Activated naive CD4-positive, alpha-beta T cell treated with anti-CD3 and anti-CD28 coated beads, Interleukin-2, amount 10 ng/mL, durations not matched to agents 7 days and 5 days (primary cell): ENCODE measurements at places on chromosomes 1 and 21.

DNA sequence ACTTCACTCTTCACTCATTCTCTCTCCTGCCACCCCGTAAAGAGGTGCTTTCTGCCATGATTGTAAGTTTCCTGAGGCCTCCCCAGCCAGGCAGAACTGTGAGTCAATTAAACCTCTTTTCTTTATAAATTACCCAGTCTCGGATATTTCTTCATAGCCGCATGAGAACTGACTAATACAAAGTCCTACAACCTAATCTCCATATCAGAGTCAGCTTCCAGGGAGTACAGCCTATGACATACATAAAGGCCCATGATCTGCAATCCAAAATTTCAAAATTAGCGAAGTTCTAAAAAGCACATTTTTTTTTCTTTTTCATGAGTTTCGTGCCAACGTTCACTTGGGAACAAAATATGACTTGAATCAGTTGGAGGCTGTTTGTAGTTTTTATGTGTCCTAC, 256.9 kb upstream of the DUSP10 start:
- DNase-seq = no peak

GRCh38 chr1:203037509-203038190, 11.4 kb downstream of the PPFIA4 start:
- DNase-seq = no peak

GRCh38 chr1:161768986-161769672, 3.0 kb downstream of the ATF6 start:
- no peak for DNase-seq

GRCh38 chr1:64248065-64248464, 44.6 kb downstream of the UBE2U start:
- no peak for DNase-seq

DNA sequence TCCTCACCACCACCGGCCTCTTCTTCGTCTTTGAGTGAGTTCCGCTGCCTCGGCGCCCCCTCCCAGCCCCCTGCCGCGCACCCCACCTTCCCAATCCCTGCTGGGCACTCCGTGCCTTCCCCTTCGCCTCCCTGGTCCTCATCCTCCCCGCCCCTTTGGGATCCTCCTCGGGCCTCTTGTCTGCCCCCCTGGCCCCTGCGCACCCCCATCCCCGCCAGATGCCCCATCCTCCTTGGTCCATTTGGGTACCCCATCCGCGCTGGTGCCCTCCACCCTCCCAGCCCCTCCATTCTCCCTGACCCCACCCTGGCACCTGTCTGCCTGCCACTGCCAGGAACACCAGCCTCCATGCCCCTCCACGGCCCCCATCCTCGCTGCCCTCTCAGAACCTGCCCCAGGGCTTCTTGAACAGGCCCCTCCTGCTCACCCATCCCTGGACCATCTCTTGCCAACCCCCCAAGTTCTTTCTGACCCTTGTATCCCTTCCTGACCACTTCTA, 667 bp downstream of the ZDHHC18 start:
- no peak for DNase-seq

DNA sequence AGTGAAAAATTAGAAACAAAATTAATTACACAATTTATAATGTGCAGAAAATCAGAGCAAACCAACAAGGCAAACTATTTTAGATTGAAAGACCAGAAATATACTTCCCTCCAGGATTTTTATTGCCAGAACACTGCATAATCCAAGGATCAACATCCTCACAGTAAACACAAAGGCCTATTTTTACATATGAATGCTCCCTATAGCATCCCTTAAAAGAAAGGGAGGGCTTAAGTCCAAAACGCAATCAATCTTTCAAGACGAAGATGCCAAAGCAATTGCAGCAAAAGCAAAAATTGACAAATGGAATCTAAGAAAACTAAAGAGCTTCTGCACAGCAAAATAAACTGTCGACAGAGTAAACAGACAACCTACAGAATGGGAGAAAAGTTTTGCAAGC, 18.6 kb upstream of the CHIA start:
- DNase-seq = no peak

DNA sequence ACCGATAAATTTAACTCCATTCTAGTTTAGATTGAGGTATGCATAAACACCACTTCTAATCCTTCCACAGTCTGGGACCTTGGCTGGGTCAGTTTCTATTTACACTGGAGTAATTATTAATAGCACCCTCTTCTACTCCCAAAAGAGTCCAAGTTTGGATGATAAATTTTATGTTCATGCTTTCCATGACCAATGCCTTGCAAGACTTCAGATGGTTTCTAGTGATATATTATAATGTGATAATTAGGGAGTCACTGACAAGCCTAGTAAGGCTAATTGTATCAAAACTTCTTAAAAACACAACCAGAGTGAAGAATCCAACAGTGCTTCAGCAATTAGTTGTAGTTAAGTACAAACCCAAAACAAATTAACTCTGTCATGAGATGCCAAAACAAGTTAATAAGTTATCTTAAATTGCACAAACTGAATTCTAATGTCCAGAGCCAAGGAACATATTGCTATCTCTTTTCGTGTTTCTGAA, 489.6 kb downstream of the TTLL7 start:
- no peak for DNase-seq

DNA sequence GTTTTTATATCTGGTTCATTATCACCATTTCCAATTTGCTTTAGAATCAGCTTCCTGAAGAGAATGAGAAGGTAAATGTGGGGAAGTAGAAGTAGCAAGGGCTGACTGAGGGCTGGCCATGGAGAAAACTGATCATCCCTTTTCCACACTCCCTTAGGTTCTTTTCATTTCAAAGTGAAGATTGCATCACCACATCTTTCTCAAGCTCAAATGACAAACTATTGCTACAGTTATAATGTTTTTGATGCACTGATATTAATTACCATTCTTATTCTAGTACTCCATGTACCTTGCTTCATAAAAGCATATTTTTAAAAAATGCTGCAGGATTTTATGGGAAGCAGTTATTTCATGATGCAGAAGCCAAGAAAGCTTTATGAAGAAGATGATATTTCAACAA, 7.9 kb upstream of the AK5 start:
- no peak for DNase-seq

GRCh38 chr1:190717055-190717454, 239.4 kb upstream of the BRINP3 start:
- DNase-seq = no peak

- DNase-seq = no peak
Observed at GRCh38 chr1:118264343-118264742, 79.3 kb upstream of the SPAG17 start.

- DNase-seq = peak; percentile 75
Observed at GRCh38 chr1:179706339-179706941, 36.7 kb upstream of the FAM163A start.

- DNase-seq = no peak
Observed at GRCh38 chr1:208803011-208803811, 559.0 kb upstream of the PLXNA2 start.

DNA sequence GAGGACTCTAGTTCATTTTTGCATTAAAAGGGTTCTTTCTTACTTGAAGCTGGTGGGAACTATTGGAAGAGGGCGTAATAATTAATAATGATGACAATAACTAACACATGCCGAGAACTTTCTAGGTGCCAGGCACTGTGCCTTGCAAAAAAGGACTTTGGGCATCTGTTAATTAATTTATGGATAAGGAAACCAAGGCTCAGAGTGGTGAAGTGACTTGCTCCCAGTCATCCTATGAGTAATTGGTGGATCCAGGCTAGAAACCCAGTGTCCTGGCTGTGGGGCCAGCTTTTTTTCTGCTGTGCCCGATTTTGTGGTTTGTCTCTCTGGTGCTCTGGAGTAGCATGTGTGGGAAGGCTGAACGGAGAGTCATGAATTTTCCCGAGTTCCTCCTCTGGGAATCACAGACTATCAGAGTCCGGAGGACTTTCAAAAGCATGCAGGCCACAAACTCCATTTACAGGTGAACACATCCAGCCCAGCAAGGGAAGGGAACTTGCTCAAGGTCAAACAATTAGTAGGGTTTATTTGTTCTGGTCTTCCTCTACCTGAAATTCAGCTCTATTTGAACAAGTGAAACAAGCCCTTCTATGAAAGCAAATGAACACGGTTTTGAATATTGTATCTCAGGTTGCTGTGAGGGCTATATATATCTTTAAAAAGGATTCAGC, 23.4 kb downstream of the ROR1 start:
- DNase-seq = no peak

DNA sequence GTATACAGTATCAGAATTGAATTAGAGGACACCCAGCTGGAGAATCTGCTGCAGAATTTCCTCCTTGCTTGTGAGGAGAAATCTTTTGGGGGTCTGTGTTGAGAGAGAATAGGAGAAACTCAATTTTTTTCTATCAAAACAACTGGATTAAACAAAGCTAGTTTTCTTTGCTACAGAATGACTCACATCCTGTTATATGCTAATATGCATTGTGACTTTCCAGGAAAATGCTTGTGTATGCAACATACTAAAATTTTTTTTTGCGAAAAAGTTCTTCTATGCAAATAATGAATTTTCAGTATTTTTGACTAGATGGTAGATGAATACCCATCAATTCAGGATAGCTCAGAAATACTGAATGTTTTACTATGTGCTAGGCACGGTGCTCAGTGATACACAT, 2.2 kb downstream of the VAMP4 start:
- DNase-seq = no peak

- no peak for DNase-seq
Observed at GRCh38 chr1:171179318-171180227, 5.5 kb upstream of the FMO2 start.

GRCh38 chr1:114033216-114033706, 54.0 kb downstream of the OLFML3 start:
- DNase-seq = no peak

DNA sequence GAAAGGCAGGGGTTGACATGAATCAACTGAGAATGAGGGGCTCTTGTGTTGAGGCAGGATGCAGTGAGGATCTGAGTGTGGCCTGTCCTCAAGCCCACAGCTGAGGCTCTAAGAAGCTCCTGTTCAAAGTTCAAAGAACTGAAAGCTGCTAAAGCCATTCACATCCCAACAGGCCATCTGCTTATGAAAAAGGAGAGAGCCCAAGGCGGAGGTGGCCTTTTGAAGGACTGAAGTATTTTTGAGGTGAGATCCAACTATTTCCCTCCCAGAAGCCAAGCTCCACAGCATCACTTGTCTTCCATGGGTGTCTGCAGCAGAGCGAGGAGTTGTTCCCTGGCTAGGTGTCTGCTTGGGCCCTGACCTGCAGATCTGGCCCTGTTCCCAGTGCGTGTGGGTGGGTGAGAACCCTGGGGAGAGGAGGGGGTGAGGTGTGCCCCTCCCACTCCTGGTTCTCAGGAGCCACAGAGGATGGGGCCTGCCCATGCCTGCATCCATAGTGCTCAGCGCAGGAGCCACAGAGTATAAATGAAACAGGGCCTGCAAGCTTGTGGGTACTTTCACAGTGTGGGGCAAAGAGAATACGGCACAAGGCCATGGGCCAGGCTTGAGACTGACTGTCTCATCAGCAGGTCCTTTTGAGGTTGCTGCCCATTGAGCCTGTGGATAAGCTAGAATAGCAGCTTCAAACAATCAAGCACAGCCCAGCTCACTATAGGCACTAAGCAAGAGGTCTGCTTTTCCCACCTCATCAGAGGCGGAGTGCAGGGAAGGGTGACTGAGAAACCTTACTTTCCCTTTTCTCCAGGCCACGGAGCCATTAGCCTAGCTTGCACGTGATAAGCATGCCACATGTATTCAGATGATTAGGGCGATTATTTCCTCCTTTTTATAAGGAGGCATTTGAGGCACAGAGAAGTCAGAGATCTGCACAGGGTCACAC, 15.7 kb downstream of the REG4 start:
- no peak for DNase-seq

DNA sequence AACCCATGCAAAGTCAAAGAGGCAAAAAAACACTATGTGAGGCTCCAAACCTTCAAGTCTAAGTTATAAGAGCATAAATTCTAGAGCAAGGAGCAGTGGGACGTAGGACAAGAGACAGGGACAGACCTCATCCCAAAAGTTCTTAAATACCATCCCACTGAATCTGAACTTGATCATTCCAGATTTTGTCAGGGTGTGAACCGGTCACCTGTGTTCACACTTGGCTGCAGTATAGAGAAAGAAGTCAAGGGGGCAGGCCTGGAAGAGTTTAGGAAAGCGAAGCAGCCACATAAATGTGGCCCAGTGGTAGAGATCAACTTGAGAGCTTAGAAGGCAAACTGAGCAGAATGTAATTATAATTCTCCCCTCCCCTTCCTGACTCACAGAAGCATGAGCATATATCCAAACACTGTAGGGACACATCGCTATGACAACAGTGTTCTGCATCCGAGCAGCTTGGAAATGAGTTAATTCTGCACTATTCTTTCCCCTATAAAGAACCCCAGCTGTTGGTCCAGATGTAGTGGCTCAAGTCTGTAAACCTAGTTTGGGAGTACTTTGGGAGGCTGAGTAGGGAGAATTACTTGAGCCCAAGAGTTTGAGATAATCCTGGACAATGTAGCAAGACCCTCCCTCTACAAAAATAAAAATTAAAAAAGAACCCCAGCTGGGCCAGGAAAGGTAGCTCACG, 2.7 kb downstream of the AKR7A2 start:
- DNase-seq = no peak

DNA sequence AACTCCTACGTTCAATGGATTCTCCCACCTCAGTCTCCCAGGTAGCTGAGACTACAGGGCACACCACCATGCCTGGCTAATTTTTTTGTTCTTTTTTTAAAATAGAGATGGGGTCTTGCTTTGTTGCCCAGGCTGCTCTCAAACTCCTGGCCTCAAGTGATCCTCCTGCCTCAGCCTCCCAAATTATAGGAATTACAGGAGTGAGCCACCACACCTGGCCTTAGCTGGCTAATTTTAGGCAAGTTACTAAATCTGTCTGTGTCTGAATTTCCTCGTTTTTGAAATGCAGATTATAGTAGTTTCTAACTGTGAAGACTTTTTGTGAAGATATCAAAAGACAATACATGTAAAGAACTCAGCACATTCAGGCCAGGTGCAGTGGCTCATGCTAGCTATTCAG, 13.7 kb downstream of the ACBD6 start:
- DNase-seq = no peak

DNA sequence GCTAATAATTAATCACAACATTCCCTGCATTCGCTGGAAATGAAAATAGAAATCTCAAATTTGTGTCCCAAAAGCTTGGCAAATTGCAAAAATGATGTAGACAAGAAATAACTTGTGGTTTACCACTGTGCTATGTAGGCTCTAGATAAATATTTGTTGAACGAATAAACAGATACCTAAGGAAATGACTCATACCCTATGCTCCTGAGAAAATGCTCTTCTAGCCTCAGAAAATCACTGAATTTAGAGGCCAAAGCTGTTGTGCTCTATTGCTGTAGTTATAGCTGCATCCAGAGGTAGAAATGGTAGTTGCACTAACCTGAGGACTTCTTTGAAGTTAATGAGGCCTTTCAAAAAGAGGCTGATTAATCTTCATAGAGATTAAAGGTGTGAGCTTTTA, 142.0 kb upstream of the ZNHIT6 start:
- no peak for DNase-seq
